ENCODE measurements at places on chromosomes 3 and 15.

DNA sequence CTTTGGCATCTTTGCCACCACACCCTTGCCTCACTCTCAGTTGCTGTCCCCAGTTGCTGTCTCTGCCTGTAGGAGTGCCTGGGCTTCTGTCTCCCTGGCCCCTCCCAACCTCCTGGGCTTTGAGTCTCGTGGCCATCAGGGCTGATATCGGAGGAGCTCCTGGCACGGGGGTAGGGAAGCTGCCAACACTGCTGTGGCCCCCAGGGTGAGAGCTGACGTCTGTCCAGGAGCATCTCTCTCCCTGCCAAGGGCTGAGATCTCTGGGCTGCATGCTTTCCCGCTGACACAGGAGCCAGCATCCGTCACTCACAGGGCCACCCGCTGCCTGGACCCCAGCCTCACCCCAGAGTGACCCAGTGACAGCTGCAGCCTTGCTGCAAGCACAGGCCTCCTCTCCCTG lies 47.4 kb downstream of the EXOG start:
- DNase-seq = no peak

DNA sequence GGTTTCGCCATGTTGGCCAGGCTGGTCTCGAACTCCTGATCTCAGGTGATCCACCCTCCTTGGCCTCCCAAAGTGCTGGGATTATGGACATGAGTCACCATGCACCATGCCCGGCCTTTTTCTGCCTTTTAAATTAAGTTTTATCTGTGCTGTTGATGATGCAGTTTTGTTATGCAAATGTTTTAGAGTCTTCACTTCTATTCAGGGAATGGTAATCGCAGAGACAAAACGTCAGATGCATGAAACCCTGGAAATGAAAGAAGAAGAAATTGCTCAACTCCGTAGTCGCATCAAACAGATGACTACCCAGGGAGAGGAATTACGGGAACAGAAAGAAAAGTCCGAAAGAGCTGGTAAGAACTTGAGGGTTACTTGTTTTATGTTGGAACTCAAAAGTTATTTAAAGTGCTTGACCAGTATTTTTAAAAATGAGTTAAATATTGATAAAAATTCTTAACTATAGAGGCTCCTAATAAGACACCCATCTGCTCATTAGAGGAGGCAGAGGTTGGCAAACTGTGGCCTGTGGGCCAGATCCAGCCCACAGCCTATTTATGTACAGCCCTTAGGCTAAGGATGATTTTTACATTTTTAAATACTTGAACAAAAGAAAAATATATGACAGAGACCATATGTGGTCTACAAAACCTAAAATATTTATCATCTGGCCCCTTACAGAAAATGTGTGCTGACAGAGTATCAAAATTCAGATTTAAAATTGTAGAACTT lies 127.8 kb upstream of the LRRFIP2 start:
- DNase-seq = no peak

GRCh38 chr3:132879656-132880055 lies 157.4 kb upstream of the NPHP3 start:
- DNase-seq = no peak

DNA sequence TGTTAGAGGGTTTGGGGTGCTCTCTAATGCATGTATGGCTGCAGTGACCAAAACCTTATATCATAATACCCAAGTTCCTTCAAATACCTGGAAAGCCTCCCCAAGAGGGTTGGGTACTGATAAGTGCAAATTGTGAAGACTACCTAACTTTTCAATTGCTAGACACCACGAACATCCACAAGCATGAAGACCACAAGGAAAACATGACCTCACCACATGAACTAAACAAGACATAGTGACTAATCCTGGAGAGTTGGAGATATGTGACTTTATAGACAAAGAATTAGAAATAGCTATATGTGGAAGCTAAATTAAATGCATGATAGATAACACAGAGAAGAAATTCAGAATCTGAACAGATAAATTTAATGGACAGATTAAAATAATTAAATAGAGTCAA lies 23.9 kb upstream of the AADACL2 start:
- no peak for DNase-seq

GRCh38 chr3:172752651-172753050 lies 2.1 kb downstream of the ECT2 start:
- no peak for DNase-seq

GRCh38 chr3:98679986-98680385 lies 83.2 kb upstream of the ST3GAL6 start:
- no peak for DNase-seq
